Hematopoietic multipotent progenitor cell treated with erythropoietin and hydrocortisone succinate and interleukin-3 and kit ligand, for 17 days (in vitro differentiated cells): ENCODE measurements at places on chromosomes 7 and 10.

DNA sequence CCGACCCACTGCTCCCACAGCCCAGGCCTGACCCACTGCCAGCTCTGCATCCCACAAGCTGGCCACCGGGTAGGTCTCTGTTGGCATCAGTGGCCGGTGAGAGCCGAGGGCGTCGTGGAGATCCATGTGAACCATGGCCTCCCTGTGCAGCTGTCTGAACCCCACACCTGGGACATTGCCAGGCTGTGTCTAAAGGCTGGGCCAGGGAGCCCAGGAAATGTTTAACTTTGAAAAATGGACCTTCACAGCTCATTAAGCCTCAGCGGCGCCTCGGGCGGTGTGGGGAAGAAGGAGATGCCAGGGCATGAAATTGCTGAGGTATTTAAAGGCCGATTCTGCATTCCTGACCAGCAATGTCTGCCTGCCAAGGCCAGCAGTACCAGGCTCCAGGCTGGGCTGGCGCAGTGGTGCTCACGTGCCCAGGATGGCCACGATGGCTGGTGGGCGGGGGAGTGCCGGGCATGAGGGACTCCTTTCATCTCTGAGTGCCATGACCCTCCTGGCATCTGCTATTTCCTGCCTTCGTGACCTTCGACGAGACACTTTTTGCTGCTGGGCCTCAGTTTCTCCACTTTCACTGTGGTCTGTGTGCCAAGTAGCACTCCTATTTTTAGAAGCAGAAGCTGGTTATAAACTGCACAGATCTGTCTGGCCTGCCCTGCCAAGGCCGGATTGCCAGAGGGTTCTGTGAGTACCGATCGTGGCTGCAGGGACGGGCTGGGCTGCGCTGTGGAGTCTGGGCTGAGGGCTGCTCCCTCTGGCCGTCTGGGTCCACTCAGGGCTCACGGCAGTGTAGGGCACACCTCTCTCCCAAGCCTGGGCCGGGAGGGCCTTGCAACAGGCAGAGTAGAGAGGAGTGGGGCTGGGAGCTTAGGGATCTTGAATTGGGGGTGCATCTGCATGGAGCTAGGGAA is 21.8 kb downstream of the ELFN1 start:
- DNase-seq: no peak

DNA sequence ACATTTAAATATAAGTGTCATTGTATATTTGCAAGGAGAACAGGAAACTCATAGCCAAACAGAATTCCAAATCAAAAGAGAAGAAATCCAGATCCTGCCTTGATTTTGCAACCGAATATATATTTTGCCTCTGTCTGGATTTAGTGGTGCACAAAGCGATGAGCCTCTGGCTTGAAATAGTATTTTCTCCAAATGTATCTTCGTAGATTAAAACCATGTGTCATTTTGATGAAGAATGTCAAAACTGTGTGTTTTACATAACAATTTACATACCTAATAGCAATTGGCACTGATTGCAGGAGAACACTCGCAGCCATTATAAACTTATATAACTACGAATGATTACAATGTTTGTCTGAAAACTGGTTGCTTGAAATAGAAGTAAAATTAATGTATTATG is 156.4 kb downstream of the ARID5B start:
- no peak for DNase-seq

DNA sequence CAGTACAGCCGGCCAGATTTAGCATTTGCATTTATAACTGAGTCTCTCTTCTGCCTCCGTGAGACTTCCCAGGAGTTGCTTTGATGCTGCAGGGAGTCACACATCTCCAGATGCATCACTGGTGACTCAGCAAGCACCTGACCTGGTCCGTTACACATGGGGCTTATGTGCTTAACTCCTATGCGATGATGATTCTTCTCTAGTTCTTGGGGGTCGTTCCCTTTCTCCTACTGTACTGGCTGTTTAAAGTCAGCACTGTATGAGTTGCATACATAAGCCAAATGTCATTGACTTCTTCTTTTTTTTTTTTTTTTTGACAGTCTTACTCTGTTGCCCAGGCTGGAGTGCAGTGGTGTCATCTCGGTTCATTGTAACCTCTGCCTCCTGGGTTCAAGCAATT is 13.0 kb upstream of the AKR1E2 start:
- no peak for DNase-seq

DNA sequence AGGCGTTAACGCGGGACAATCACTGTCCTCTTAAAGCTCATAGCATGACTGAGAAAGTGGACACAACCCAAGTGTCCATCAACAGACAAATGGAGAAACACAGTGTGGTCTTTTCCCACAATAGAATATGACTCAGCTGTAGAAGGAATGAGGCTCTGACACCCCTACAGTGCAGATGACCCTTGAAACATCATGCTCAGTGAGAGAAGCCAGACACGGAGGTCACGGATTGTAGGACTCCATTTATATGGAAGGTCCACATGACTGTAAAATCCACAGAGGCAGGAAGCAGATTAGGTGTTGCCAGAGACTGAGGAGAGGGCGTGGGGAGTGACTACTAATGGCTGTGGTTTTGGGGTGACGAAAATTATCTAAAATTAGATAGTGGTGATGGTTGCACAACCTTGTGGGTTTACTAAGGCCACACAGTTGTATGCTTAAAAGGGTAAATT is 6.1 kb upstream of the NCAPG2 start:
- DNase-seq: no peak

DNA sequence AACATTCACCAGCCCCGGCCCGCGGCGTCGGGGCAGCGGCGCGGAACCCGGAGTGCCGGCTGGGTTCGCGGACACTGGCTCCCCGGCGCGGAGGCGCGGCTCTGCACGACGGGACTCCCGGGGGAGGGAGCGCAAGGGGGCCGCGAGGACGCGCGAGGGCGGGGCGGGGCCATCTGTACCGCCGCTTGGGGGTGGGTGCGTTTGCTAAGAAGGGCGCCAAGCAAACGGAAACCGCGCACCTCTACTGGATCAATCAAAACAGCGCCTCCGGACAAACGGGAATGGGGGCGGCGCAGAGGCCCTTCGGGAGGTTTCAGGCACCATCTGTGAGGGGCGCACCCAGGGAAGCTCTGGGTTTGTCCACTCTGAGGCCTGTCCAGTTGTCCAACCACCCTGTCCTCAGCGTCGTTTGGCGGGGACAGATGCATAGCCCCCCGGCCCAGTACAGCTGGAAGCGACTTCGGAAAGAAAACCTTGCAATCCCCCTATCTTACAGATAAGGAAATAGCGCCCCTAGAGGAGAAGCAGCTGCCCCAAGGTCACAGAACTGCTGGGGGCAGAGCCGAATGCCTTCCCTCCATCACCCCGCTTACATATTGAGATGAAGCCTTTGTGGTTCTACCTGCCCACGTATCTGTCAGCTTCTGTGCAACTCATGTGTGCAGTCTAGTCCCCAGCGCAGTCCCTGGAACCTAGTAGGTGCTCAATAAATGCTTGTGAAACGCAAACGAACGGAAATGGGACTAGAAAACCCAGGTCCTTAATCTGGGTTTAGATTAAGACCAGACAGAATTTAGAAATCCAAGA is 10.7 kb upstream of the SLIT1 start:
- peak; percentile 33 for DNase-seq
